BE2C (cell line): ENCODE measurements at places on chromosomes 4 and X.

DNA sequence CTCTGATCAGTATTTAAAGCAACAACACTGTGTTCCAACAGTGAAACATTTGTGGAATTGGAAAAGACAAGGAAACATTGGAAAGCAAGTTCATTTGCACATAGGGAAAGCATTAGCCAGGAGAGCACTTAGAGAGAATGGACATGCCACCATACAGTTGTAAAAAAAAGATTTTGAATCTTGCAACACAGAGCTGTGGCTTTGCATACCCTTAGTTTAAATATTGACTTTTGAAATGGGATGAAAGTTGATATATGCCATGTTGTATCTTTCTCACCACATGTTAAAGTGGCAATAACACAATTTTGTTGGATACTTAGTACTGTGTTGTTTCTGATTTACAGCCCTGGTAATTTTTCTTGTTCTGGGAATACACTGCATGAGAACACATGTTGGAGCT, 208.1 kb downstream of the BMPR1B start:
- no peak for DNase-seq

DNA sequence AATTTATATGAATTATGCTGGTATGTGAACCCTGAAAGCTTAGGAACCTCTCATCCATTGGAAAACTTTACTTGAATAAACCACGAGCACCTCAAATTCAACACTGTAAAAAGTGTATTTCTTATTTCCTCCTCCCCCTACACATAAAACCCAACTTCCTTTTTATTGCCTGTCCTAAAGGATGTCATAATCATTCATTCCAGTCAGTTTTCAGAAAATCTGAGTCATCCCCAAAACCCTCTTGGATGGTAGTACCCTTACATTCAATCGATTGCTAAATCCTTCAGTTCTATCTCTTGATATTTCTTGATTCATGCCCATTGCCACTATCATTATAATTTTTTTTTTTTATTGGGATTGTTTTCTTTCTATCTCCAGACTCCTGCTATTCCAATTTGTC, 91.1 kb upstream of the ATP8A1 start:
- no peak for DNase-seq

GRCh38 chr4:31086756-31087330, 366.7 kb downstream of the PCDH7 start:
- no peak for DNase-seq

- no peak for DNase-seq
These were observed 294.7 kb downstream of the NAF1 start for GRCh38 chr4:162871990-162872389.

- DNase-seq: peak; percentile 48
These were observed 348.5 kb downstream of the INPP4B start for GRCh38 chr4:142497606-142498005.

DNA sequence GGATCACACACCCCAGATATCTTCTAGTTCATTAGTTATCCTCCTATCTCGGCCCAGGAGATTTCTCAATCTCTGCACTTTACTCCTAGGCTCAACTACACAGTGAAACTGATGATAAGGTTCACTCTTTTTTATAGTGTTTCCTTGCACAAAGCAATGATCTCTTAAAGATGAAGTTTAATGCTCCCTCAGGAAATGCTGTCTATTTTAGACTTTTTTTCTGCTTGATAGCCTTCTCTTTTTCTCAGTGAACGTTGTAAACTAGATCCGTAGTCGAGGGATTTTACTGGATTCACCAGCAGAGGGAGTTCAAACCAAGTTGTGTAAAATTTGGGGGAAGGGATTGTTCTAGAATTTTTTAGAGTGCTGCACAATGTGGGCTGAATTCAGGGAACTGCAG, 269.6 kb downstream of the GBA3 start:
- DNase-seq: no peak
